GM12891 (cell line): ENCODE measurements at places on chromosomes 7 and 10.

DNA sequence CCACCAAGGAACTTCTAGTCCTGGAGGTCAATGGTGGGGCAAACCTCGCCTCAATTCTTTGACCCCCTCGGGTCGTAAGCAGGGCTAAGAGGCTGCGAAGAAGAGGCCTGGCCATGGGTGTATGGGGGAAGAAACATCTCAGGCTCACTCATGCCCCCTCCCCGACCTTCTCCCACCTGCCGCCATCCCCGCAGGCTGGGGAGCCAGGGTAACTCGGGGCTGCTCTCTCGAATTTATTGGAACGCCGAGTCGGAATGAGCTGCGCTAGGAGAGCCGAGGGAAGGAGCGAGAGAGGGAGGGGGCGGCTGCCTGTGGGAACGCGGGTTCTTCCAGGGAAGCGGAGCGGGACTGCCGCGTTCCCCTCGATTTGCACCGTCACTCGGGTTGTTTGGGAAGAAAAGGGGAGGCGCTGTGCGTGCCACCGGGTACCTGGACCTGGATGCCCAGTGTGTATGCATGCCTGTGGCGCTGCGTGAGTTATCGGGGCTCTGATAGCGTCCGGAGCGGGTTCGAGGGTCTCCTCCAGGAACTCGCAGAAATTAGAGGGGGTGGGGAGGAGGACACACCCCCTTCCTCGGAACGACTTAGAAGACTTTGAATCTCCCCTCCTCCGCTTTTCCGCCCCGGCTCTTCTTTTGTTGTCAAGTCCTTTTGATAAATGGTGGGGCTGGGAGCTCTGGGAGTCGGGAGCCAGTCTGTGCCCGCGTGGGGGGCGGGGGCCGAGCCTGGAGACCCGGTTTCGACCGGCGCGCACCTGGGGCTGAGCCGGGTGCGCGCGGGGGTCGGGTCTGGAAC is 1.8 kb upstream of the ZNF503 start:
- DNase-seq, result no peak

GRCh38 chr10:14740684-14741247 is 33.9 kb downstream of the FAM107B start:
- no peak for DNase-seq

GRCh38 chr7:47709451-47709850 is 127.5 kb upstream of the TNS3 start:
- no peak for DNase-seq

- DNase-seq, result no peak
Measured at GRCh38 chr7:46759711-46760480, 822.0 kb downstream of the TNS3 start.
